ENCODE measurements at places on chromosomes 16 and 17. TPM values are rescaled to one million over a fixed set of nuclear protein-coding genes. Genes with fewer than 3 reads are reported as not detected.

DNA sequence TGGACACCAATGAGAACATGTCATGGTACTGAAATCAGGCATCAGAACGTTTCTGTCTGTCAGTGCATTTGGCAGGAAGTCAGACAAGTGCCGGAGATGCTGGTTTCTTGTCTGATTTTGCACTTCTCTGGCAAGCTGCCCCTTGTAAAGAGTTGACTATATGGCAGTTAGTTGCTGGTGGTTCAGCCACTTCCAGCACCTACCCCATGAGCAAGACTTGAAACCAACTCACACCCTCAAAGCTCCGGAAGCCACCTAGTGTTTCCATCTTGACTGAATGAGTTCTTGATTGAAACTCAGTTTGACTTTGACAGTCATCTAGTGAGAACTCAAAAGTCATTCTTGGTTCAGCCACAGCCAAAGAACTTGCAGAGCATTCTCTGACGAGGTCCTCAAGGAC, 225.1 kb downstream of the SPECC1 start:
- no peak for DNase-seq

SCRN2 gene
- 15.0 TPM for total RNA-seq

DNA sequence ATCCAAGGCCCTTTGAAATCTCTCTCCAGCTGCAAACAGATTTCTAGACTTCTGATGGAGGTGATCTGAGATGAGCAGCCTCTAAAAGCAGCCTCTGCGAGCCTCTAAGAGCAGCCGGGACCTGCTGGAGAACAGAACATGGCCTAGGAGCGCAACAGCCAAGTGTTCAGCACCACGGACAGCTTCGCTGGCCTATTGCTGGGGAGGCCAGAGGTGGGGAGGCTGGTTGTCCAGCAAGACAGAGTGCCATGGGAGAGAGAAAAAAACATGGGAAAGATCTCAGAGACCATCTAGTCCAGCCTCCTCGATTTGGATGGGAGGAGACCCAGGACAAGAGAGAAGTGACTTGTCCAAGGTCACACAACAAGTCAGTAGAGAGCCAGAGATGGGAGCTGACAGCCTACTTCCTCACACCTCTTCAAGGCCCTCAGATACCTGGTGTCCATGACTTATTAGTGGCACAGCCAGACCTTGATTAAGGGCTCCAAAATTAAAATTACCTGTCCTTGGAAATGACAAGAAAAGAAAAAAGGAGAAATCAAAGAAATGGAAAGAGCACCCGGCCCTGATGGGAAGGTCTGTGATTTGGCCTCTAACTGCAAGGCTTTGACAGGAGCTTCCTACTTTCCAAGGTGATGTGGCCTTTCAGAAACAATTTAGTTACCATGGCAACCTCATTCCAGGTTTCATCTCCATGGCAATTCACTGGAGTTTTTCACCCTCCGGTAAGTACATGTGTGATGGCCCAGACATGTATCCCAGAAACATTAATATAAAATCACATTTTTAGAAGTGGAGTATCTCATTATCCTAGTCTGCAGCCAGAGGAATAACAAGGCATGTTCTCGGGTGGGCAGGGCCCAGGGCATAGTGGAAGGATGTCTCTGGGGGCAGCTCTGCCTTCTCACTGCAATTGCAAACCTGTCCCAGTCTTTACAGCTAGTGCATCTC, 14.5 kb downstream of the RPRML start:
- no peak for DNase-seq

TEX19 gene
- total RNA-seq, result 1.3 TPM

DNA sequence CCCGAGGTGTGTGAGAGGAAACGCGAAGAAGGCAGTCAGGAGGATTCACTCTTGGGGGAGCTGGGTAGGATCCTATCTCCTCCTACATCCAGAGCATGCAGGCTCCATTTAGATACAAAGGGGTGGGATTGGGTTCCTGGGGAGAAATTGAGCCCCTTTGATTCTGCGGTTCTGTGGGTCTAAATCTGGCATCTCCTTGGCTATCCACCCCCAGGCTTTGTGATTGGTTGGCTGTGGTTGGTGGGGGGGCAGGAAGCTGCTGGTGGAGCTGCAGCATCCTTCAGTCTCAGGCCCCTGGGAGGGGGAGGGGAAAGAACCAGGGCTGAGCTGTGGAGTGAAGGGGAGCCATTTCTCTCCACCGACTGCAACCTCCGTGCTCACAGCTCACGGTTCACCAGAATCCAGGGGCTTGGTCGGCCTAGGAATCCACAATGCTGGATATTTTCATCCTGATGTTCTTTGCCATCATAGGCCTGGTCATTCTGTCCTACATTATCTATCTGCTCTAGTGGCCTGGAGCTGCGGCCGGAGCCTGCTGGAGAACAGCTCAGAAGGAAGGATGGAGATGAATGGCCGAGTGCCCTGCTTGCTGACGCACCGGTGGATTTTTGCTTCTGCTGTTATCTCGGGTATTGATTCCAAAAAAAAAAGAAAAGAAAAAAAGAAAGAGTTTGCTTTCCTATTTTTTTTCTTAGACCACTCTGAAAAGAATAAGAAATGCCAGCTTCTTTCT, at the start of gene LASP1NB:
Gene LASP1NB (plus strand): TSS at position 352 of the 733 bp plus-strand sequence.
- DNase-seq, result no peak

GRCh38 chr16:371515-372301, 1.4 kb upstream of the MRPL28 start:
- no peak for DNase-seq

GRCh38 chr16:26078716-26079355, 387.1 kb downstream of the HS3ST4 start:
- no peak for DNase-seq

- no peak for DNase-seq
Observed at GRCh38 chr17:65628644-65629036, 67.2 kb upstream of the AXIN2 start.

PDK2 gene
- 19.2 TPM for total RNA-seq

TXNDC11 gene
- total RNA-seq, result 74.9 TPM

DNA sequence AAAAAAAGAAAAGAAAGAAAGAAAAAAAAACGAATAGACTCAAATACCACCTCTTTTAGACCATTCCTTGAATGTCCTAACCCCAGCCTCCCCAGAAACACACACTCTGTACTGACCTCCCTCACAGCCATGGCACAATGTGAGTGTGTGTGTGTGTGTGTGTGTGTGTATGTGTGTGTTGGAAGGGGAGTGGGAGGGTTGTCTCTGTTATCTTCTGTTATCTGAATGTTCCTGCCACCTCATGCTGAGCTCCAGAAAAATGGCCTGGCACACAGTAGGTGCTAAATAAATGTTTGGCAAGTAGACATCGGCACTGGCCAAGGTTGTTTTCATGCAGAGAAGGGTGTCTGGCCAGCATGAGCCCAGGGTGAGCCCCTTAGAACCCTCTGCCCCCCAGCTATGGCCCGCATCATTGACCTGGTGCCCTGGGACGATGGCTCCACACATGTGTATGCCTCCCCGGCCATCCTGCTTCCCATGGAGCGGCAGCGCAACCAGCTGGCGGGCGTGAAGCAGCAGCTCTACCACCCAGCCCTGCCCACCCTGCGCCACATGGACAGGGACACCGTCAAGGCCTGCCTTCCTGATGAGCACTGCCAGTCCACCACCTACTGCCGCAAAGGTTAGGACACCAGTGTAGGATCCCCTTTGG, 6.6 kb upstream of the CNGB1 start:
- no peak for DNase-seq

NOTUM gene
- total RNA-seq, result 160 TPM

- peak; percentile 39 for DNase-seq
Observed at GRCh38 chr16:53041320-53042051, 11.2 kb downstream of the CHD9NB start.

GRCh38 chr16:4612977-4613635, 1.6 kb downstream of the UBALD1 start:
- DNase-seq, result no peak

DNA sequence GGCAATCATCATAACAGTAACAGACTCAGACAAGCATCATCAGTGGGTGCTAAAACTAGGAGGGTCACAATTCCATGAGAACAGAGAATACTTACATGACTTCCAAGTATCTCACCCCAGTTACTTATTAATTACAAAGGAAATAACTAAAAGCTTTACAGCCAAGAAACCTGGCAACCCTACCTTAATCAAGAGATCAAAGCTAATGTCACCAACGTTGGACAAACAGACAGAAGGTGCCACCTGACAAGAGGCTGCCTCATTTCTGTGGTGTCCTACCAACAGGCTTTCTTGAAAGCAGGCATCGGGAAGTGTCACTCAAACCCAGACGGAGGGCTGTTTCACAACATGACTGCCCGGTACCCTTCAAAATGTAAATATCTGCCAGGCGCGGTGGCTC, 84.6 kb downstream of the RMI2 start:
- no peak for DNase-seq

- no peak for DNase-seq
Observed at GRCh38 chr17:19520641-19521040, 13.0 kb upstream of the SLC47A1 start.

- no peak for DNase-seq
Observed at GRCh38 chr17:58593123-58593522, 78.7 kb upstream of the MTMR4 start.

TLCD2 gene
- 0.84 TPM for total RNA-seq

DNA sequence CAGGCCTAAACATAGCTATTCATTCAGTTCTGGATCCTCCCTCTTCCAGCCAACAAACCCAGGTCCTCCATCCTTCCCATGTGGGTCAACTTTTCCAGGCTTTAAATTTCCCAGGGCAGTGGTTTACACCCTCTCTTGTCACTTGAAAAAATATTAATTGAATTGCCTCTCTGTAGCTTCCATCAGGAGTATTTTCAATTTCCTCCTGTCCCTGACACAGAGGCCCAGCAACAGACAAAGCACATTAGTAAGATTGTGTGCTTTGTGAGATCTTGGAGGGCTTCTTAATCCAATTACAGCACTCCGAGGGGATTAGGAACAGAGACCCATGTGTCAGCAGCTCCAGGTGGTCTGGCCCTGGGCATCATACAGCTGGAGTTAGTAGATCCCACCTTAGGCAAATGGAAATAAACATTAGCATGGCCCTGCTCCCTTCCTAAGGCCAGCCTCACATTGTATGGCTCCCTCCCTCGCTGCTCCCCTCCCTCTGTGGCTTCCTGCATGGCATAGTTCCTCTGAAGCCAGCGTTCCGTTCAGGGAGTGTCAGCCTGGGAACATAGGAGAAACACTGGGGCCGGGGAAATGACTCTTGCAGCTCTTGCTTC, 132.7 kb upstream of the HSBP1 start:
- DNase-seq, result no peak

SOX8 gene
- total RNA-seq, result 0.15 TPM

DNA sequence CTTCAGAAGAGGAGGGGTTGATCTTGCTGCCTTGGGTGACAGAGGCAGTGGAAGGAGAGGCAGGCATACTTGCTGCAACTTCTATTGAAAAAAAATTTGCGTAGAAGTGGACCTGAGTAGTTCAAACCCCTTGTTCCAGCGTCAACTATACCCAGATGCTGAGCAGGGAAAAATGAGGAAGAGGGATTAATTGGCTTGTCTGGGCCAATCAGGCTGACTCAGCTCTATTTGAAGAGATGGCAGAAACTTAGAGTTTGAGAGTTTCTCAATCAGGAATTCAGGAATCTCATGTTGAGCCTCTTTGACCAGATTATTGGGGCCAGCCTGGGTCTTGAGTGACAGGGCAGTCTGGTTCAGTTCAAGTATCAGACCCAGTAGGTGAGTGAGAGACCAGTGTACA, 17.6 kb downstream of the CASC3 start:
- DNase-seq, result no peak

GRCh38 chr17:40071313-40072039, 8.7 kb downstream of the THRA start:
- no peak for DNase-seq

- peak; percentile 77 for DNase-seq
Observed at GRCh38 chr17:28379814-28380801, 8.6 kb downstream of the SARM1 start.

DNA sequence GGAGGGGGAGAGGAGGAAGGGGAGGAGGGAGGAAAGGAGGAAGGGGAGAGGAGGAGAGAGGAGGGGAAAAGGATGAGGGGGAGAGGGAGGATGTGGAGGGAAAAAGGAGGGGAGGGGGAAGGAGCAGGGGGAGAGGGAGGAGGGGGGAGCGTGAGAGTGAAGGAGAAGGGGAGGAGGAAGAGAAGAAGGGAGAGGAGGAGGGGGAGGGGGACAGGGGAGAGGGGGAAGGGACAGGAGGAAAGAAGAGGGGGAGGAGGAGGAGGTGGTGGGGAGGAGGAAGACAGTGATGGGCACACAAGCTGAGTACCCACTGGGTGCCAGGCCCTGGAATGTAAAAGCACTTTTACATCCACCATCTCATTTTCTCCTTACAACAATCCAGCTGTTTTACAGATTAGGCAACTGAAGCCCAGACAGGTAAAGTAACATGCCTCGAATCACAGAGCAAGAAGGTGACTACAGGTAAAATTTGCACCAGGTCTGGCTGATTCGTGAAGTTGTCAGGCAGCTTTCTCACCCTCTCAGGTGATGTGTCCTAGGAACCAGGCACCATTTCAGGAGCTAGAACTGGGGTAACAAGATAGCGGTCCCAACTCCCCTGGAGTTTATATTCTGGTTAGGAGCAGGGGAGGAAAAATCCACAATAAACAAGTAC, 10.0 kb upstream of the LITAF start:
- DNase-seq, result no peak

- DNase-seq, result no peak
Observed at GRCh38 chr16:50598936-50599361, 50.8 kb downstream of the NKD1 start.

DNA sequence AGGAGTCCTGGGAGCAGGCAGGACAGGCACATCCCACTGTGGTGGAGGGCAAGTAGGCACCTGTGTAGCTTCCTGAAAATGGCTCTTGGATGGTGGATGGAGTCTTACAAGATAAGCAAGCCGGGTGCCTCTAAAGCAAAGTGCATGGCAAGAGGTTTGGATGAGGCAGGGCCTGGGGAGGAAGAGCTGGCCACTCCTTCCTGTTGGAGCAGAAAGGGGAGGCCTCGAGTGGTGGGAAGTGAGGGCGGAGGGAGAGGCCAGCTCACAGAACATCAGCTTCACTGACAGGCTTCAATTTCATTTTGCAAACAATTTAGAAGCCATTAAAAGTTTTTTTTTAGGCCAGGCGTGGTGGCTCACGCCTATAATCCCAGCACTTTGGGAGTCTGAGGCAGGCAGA, 31.0 kb downstream of the CD300A start:
- DNase-seq, result no peak

GRCh38 chr16:49581630-49582298, 208.2 kb downstream of the C16orf78 start:
- DNase-seq, result no peak

DNA sequence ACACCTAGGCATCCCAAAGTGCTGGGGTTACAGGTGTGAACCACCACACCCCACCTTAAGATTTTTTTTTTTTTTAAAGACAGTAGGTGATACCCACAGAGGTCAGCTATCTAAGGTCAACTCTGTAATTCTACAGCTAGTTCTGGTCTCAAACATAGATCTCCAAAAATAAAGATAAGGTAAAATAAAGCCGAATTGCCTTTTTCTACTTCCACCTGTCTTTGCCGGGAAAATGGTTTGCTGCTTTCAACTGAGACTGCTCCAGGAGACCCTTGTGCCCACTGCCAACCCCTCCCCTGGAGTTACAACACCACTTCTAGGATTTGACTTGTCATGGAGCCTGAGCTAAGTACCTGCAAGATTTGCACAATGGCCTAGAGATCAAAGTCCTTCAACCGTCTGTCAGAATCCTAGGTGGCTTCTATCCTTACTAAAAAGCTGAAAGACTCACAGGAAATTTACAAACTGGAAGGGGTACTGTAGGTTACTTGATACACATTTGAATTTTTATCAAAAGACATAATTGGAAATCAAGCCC, 4.7 kb upstream of the CNOT1 start:
- peak; percentile 91 for DNase-seq

GRCh38 chr16:2846511-2847310, 11.3 kb downstream of the PRSS22 start:
- no peak for DNase-seq

- no peak for DNase-seq
Observed at GRCh38 chr17:50612281-50612680, 22.4 kb upstream of the ABCC3 start.

- no peak for DNase-seq
Observed at GRCh38 chr17:81037798-81038733, 3.1 kb downstream of the BAIAP2 start.

NLE1 gene
- 34.5 TPM for total RNA-seq
